ENCODE measurements at places on chromosomes 3 and 15.
A peak's percentile ranks its signal among the peaks of the same experiment; 100 is the strongest.

DNA sequence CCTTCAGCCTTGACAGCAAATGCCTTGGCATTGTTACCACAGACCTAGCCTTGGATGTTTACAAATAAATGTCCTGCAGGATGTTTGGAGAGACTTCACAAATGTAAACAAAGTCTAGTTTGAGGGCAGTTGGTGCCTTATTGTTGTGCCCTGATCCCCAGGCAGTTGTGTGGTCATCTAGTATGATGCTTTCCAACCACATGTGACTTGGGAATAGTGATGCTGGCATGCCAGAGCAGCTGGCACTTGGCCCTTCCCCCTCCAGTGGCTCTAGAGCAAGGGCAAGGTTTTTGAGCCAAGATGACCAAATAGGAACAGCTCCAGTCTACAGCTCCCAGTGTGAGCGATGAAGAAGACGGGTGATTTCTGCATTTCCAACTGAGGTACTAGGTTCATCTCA, 258.2 kb downstream of the ADAMTS17 start:
- DNase-seq: no peak

GRCh38 chr3:44326515-44326914, 12.1 kb upstream of the TCAIM start:
- no peak for DNase-seq

DNA sequence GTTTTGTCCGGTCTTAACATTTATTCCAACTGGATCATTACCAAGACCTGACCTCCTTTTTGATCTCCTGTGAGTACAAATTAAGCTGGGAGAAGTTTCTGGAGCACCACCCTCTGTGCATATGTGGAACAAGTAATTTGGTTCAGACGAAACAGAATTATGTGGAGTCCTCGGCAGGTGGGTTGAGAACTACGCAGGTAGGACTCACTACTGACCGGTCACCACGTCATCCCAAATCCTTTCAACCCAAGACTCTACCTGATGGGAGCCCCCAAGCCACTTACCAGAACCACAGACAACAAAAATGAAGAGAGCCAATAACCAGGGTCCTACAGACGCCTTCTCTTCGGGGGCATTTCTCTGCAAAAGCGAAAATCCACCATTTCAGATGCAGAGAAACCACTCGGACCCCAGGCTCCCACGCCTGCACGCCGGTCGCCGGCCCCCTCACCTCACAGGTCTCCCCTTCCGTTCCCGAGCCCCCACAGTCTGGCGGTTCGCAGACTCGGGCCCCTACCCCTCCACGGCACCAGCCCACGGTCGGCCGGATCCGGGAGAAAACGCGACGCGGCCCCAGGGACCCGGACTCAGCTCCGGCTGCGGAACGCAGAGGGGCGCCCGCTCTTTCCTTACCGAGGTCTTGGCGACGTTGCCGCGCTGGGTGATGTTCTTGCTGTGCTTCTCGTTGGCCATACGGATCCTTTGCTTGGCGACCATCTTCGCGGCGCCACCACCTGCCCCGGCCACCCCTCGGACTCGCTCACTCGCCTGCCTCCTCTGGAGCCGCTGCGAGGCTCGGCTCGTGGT, 674 bp downstream of the SERP1 start:
- peak; percentile 44 for DNase-seq

GRCh38 chr3:53711387-53711786, 134.8 kb downstream of the CHDH start:
- no peak for DNase-seq

DNA sequence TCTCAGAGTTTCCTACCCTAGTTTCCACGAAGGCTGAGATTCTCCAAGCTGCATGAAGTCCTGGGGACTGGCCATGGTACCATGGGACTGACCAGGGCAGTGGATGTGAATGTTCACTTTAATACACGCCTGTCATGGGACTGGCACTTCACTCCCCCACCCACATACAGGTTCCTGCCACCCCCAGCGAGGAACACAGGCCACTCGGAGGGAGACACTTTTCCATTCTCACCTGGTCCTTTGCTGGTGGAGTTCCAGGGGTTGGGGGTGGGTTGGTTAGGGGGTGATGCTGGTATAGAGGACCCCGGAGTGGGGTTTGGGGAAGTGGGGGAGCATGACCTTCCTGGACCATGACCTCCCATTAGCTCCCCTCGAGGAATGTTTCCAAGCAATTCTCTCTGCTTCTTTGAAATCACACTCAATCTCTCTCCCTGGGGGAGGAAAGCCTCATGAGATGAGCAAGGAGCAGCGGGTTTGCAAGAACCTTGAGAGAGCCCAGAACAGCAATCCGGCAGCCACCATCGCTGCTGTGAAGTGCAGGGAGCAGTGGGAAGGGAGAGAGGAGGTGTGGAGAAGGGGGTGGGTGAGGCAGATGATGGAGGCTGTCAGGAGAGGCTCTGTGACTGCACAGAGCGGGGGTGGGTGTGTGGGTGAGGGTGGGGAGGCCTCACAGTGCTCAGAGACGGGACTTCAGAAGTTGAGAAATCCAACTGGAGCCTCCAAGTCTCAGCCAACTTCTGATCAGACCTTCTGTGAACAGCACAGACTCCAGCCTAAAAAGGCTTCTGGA, 69.7 kb downstream of the ADCY5 start:
- DNase-seq: no peak

GRCh38 chr3:11919390-11919789, 72.7 kb upstream of the TAMM41 start:
- DNase-seq: no peak

- no peak for DNase-seq
Observed at GRCh38 chr15:70279096-70279495, 181.4 kb upstream of the TLE3 start.
